ENCODE measurements at places on chromosomes 1 and 21.

DNA sequence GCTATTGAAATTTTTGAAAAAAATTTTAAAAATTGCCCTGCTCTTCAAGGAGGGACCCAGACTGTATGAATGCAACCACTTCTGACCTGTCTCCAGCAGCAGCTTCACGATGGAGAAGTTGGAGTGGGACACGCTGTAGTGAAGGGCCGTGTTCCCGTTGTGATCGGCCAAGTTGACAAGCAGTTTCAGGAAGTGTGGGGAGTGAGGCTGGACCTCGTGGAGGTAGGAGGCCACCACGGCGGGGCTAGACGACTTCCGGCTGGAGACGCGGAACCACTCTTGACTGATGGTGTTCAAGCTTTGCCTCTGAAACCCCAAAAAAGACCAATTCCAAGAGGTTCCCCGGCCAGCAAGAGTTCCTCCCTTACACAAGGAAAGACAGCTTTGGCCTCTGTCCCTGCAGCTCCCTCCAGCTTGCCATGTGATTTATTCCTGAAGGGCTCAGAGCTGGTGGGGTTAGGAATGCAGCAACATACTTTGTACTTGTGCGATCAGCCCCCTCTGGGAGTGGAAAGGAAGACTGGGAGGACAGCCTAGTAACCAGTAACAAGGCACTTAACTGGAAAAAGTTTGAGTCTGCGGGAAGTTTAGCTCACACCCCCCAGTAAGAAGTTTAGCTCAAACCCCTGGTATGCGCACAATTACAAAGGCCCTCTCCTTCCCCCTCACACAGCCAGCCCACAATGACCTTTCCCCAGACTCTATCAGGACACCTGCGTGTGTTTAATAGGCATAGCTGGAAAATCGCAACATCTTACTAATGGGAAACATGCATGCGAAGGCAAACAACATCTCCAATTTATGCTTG, 56.0 kb downstream of the KANK4 start:
- no peak for DNase-seq

DNA sequence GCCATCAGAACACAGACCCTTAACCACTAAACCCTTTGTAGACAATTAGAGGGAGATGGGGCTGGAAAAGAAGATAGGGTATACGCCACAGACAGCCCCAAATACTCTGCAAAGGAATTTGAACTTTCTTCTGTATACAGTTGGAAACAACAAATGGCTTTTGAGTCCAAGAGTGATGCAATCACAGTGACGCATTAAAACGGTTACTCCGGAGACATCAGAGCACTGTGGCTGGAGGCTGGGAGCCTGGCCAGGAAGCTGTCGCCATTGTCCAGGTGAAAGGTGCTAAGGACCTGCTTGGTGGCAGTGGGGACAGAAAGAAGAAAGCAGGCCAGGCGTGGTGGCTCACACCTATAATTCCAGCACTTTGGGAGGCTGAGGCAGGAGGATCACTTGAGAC, 4.2 kb downstream of the FLAD1 start:
- no peak for DNase-seq

DNA sequence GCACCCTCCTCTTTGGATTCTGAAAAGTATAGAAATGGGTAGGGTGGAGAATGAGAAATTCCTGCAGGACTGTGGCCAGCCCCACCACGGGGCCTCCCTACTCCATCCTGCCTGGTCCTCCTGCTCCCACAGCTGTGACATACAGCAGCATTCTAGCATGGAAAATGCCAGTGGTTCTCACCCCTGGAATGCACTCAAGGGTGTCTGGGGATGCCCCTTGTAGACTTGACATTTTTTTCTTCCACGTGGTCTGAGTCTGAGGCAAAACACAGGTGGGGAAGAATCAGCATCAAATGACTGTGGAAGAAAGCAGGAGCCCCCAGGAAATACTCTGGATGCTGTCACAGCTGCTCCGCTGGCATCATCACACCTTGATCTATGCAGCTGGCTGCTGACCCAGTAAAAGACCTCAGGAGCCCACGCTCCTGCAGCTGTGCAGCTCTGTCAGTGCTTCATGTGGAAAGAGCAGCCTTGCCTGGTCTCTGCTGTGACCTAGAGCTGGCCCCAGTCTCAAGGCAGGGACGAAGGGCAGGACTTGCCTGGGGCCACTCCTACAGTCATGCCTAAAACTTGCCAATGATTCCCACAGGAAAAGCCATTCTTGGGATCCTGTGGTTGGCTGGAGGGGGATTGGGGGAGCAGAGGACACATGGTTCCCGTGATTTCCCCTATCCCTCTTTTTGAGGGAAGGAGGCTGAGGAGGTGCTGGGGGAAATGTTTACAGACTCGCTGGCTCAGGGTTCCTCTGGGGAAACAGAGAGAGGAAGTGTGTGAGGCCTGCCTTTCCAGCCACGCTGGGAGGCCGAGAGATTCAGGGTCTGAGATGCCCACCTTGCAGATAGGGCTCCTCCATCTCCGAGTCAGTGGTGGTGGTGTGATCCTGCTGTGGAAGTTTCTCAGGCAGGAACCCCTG, 10.8 kb upstream of the A3GALT2 start:
- DNase-seq: no peak

DNA sequence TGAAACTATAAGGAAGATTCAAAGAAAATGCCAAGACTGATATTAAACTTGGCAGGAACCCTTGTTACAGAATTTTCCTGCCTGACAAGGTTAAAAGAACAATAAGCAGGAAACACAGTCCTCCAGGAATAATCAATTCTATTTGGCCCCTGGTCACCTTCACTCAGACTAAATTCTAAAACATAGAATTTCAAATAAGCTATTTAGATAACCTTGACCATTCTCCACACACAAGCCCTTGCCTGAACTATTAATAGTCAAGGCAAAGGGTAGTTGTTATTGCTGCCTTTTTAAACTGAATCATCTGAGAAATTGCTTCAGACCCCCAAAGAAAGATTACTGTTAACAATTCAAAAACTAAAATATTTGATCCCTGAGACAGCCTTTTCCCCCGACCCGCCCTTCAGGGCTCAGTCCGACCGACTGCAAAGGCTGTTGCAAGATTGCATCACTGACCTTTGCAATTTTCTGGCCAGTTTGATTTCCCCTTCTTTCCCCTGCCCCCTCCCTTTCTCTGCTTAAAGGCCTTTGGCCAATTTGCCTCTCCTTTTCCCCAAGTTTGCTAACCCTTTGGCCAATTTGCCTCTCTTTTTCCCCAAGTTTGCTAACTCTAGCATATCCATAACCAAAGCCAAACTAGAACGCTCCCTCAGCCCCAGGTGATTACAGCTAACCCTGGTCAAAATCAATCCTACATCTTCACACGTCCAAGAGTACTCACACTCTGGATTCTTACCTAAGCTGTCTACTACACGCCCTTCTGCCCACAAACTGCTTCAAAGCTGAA, 1.4 kb upstream of the G0S2 start:
- no peak for DNase-seq

GRCh38 chr21:35581640-35582039, 478.7 kb downstream of the SETD4 start:
- DNase-seq: no peak

- no peak for DNase-seq
These were observed 24.4 kb downstream of the SZRD1 start for GRCh38 chr1:16391411-16391810.

- no peak for DNase-seq
These were observed 44.1 kb downstream of the GPR3 start for GRCh38 chr1:27436204-27437159.

GRCh38 chr21:46229133-46229922, 754 bp upstream of the LSS start:
- DNase-seq: no peak

- DNase-seq: no peak
These were observed 3.0 kb downstream of the EFNA3 start for GRCh38 chr1:155081472-155082300.

GRCh38 chr1:9542430-9542829, 3.2 kb downstream of the SLC25A33 start:
- DNase-seq: no peak

- no peak for DNase-seq
These were observed 34.8 kb downstream of the MX1 start for GRCh38 chr21:41460578-41461527.

DNA sequence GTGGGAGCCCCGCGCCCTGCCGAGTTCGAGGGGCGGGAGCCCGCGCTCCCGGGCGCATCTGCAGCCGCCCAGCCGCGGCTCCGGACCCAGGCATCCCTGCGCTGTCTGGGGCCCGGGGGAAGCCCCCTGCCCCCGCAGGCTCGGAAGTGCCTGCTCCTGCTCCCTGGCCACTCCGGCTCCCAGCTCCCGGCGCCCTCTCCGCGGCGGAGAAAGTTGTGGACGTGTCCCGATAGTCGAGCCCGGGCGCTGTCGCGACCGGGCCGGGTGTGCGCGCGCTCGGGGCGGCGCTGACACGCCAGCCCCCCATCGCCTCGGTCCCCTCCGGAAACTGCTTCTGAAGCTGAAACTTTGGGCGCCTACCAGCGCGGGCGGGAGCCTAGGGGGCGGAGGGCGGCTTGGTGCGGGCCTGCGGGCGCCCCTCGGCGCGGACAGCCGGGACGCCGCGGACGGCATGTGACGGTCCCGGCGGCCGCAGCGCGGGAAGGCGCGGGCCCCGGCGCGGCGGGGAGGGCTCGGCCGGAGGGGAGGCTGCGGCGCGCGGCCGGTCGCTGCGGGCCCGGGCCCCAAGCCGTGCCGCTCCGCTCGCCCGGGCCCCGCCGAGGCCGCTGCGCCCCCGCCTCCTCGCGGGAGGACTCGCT, 515 bp downstream of the MAN1C1 start:
- DNase-seq: no peak

Measured in activated naive CD8-positive, alpha-beta T cell treated with anti-CD3 and anti-CD28 coated beads, Interleukin-2, amount 50 U/mL, for 16 hours (primary cell).